ENCODE measurements at places on chromosomes 16 and 17.

- H3K36me3 ChIP-seq = no peaks in the 10 kb centered on the region
- DNase-seq = no peak
- H3K27me3 ChIP-seq = no peaks in the 10 kb centered on the region
Measured at GRCh38 chr17:57557834-57558681, 187.0 kb downstream of the CCDC182 start.

- H3K4me3 ChIP-seq = no peak overlapping the region
- no peaks in the 10 kb centered on the region for H3K36me3 ChIP-seq
- DNase-seq = no peak
- peaks cover 30% of the 10 kb centered on the region for H3K4me1 ChIP-seq
Measured at GRCh38 chr17:37696366-37696765, 48.5 kb downstream of the HNF1B start.

DNA sequence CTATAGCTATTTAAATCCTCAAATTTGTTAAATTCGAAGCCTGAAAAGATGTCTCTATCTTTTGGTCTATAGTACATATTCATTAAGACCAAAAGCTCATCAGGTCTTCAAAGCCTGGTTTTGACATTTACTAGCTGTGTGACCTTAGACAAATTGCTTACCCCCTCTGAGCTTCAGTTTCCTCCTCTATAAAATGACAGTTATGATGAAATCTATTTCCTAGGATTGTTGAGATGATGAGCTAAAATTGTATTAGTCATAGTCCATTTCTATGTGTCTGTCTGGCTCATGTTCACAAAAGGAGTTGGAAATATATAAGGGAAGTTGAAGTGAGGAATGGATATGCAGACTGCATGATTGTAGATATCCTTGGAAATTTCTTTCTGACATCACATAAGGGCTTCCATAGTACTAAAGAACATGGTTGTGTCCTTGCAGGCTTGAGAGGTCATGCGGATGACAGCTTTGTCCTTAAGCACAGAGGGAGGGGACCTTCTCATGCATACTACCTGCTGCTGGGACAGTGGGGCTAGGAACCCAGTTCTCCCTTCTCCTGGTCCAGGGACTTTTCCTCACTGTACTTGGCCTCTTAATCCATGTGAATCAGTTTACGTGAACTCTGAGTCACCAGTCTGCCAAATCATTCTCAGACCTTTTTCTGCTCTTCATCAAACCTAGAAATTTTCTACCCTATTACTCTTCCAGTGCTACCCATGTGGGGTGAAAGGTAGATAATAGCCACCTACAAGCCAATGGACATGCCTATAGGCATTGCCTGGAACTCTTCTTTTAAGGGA, 487.5 kb upstream of the SALL1 start:
- no peak for DNase-seq
- no peak overlapping the region for H3K4me3 ChIP-seq
- H3K4me1 ChIP-seq = no peaks in the 10 kb centered on the region
- peaks cover 2% of the 10 kb centered on the region for H3K27me3 ChIP-seq
- H3K27ac ChIP-seq = no peak overlapping the region

GRCh38 chr17:55490376-55490775, 20.9 kb downstream of the SMIM36 start:
- H3K27ac ChIP-seq = no peak overlapping the region
- no peaks in the 10 kb centered on the region for H3K4me1 ChIP-seq
- H3K4me3 ChIP-seq = no peak overlapping the region
- H3K36me3 ChIP-seq = no peaks in the 10 kb centered on the region
- DNase-seq = no peak

- no peaks in the 10 kb centered on the region for H3K36me3 ChIP-seq
- H3K27ac ChIP-seq = no peak overlapping the region
- no peak for DNase-seq
- H3K4me3 ChIP-seq = no peak overlapping the region
- peaks cover 12% of the 10 kb centered on the region for H3K4me1 ChIP-seq
Measured at GRCh38 chr17:78899361-78900260, 3.4 kb downstream of the CEP295NL start.

DNA sequence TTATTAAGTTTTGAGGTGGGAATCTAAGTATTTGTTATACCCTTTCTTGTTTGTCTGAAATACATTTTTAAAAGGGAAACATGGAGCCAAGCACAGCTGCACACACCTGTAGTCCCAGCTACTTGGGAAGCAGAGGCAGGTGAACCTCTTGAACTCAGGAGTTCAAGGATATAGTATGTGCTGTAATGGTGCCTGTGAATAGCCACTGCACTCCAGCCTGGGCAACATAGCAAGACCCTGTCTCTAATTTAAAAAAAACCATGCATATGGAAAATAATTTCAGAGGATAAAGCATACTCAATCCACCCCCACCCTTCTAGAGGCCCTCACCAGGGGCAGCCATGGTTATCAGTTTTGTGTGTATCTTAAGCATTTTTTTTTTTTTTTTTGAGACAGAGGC, 3.4 kb upstream of the DDX19B start:
- peaks cover 25% of the 10 kb centered on the region for H3K4me1 ChIP-seq
- H3K27me3 ChIP-seq = no peaks in the 10 kb centered on the region
- no peak overlapping the region for H3K27ac ChIP-seq
- H3K36me3 ChIP-seq = peaks cover 8% of the 10 kb centered on the region
- DNase-seq = no peak
- H3K4me3 ChIP-seq = no peak overlapping the region

DNA sequence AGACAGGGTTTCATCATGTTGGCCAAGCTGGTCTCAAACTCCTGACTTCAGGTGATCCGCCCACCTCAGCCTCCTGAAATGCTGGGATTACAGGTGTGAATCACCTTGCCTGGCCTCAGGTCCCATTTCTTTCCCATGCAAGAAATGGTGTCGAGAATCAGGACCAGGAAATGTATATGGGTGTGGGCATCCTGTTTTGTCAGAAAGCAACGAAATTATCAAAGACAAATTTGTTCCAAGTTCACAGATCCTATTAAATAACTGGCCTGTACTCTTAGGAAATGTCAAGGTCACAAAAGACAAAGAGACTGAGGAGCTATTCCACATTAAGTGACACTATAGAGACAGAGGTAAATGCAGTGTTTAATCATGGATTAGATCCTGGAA, 17.1 kb upstream of the ST6GALNAC1 start:
- no peak overlapping the region for H3K27ac ChIP-seq
- H3K4me1 ChIP-seq = peaks cover 14% of the 10 kb centered on the region
- H3K27me3 ChIP-seq = no peaks in the 10 kb centered on the region

GRCh38 chr16:64449506-64449905, 672.4 kb downstream of the CDH11 start:
- DNase-seq = no peak
- H3K4me3 ChIP-seq = no peak overlapping the region
- no peak overlapping the region for H3K27ac ChIP-seq

DNA sequence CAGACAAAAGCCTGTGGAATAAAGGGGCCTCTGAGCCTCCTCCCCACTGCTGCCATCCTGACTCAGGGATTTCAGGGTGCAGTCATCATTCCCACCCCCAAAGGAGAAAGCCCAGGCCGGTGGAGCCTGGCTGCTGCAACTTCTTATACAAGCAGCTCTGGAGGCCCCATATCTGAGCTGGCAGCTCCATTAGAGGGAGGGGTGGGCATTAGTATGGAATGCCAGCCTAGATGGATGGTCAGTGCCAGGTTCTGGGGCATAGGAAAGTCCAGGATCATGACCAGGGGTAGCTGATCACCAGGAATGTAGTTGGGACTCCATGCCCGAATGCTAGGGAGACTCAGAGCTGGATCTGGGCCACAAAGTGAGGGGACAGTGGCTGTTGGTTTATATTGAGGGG, 581.0 kb downstream of the KCNJ18 start:
- no peak overlapping the region for H3K27ac ChIP-seq
- no peaks in the 10 kb centered on the region for H3K27me3 ChIP-seq
- DNase-seq = no peak
- H3K4me1 ChIP-seq = no peaks in the 10 kb centered on the region

DNA sequence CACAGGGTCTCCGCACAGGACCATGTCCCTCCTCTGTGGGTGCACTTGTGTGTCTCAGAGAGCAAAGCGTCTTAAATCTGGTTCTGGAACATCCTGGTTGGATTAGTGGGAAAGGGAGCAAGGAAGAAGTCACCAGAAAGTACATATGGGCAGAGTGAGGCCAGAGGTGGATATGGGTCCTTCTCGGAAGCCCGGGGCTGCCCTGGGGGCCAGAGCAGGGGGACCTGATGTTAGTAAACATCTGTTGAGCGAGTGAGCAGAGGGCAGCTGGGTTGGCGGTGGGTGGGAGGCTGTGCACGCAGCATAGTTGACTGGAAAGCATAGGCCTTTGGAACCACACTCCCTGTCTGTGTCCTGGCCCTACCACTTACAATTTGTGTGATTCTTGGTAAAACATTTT, 22.7 kb downstream of the UNC13D start:
- H3K27ac ChIP-seq = peak overlapping the region; percentile 57
- peaks cover 16% of the 10 kb centered on the region for H3K4me1 ChIP-seq
- no peaks in the 10 kb centered on the region for H3K27me3 ChIP-seq
- no peak overlapping the region for H3K4me3 ChIP-seq
- H3K36me3 ChIP-seq = peaks cover 6% of the 10 kb centered on the region

DNA sequence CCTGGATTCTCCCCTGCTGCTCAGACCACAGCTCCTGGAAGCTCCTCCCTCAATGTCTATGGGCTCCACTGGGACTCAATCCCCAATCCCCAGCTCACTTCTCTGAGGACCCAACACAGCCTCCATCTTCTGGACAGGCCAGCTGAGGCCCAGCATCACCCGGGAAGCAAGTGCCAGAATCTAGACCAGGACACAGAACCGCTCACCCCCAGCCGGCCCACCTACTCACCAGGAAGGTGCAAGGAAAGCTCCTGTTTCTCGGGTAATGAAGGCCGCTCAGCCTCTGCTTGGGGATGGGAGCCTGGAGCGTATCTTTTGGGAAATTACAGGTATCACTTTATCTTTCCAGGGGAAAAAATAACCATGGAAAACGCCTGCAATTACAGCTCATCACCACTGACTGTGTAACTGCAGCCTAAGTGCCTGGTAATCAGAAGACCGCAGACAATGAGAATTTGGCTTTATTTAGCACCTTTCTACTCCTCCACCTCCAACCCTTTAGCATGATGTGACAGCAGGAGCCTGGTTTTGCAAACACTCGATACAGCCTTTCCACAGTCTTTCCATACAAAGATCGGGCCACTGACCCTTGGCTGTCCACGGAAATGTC, 49.6 kb upstream of the RPL38 start:
- H3K36me3 ChIP-seq = no peaks in the 10 kb centered on the region
- H3K4me1 ChIP-seq = no peaks in the 10 kb centered on the region
- no peak overlapping the region for H3K4me3 ChIP-seq
- H3K27me3 ChIP-seq = peaks cover 19% of the 10 kb centered on the region

- H3K36me3 ChIP-seq = peaks cover 41% of the 10 kb centered on the region
- H3K27ac ChIP-seq = peak overlapping the region; percentile 13
- H3K4me1 ChIP-seq = peaks cover 4% of the 10 kb centered on the region
- no peaks in the 10 kb centered on the region for H3K27me3 ChIP-seq
- no peak overlapping the region for H3K4me3 ChIP-seq
Measured at GRCh38 chr17:44033861-44034408, 19.2 kb upstream of the TMEM101 start.

- H3K27me3 ChIP-seq = no peaks in the 10 kb centered on the region
- H3K4me1 ChIP-seq = peaks cover 31% of the 10 kb centered on the region
- peaks cover 14% of the 10 kb centered on the region for H3K36me3 ChIP-seq
- H3K4me3 ChIP-seq = no peak overlapping the region
- H3K27ac ChIP-seq = no peak overlapping the region
Measured at GRCh38 chr17:43338886-43339516, 59.8 kb upstream of the ARL4D start.

GRCh38 chr17:61465550-61466237, 13.5 kb downstream of the TBX4 start:
- no peak overlapping the region for H3K27ac ChIP-seq
- H3K27me3 ChIP-seq = peaks cover 31% of the 10 kb centered on the region
- no peak for DNase-seq
- no peaks in the 10 kb centered on the region for H3K36me3 ChIP-seq
- H3K4me3 ChIP-seq = no peak overlapping the region

- H3K27me3 ChIP-seq = peaks cover 3% of the 10 kb centered on the region
- H3K27ac ChIP-seq = no peak overlapping the region
- H3K4me3 ChIP-seq = no peak overlapping the region
- peak; percentile 57 for DNase-seq
- no peaks in the 10 kb centered on the region for H3K4me1 ChIP-seq
Measured at GRCh38 chr16:56203052-56203451, 11.8 kb downstream of the GNAO1 start.

DNA sequence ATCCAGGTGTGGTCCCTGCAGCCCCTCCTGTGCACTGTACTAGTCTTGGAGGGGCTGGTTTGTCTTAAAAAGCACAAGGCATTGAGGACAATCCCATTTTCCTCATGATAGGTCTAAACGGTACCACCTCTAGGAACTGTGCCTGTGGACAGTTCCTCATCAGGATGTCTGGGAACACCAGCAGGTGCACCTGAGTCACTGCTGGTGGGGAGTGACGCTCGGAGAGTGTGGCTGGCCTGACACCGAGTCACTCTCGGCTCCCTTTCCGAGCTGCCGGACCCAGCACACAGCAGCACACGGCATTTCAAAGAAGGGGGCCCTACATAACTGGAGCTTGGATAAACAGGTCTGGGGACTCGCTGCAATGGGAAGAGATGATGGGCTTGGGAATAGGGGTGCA, 25.6 kb downstream of the LRRC75A start:
- no peaks in the 10 kb centered on the region for H3K27me3 ChIP-seq
- H3K4me1 ChIP-seq = no peaks in the 10 kb centered on the region
- no peak overlapping the region for H3K27ac ChIP-seq
- no peaks in the 10 kb centered on the region for H3K36me3 ChIP-seq
- no peak for DNase-seq
- H3K4me3 ChIP-seq = no peak overlapping the region

DNA sequence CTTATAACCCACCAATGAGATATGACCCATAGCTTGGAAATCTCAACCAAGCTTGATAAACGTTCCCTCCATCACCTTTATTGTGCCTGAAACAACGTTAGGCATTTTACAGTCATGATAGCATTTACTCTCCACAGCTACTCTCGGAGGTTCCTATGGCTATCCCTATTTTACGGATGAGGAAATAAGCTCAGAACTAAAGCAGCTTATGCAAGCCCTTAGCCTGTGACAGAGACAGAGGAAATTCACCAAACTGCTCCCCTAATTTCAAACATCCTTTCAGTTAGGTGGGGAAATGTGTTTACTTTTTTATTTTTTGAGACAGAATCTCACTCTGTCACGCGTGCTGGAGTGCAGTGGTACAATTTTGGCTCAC, 18.7 kb downstream of the DCUN1D3 start:
- no peak for DNase-seq
- peaks cover 27% of the 10 kb centered on the region for H3K36me3 ChIP-seq
- H3K27me3 ChIP-seq = no peaks in the 10 kb centered on the region
- H3K4me1 ChIP-seq = peaks cover 51% of the 10 kb centered on the region
- no peak overlapping the region for H3K27ac ChIP-seq

- peaks cover 39% of the 10 kb centered on the region for H3K4me1 ChIP-seq
- peak within 1 kb of the TSS; percentile 98 for H3K27ac ChIP-seq
- DNase-seq = peak; percentile 100
- H3K36me3 ChIP-seq = peaks cover 5% of the 10 kb centered on the region
- peak within 1 kb of the TSS; percentile 97 for H3K4me3 ChIP-seq
Measured at GRCh38 chr16:15888072-15888976, at the start of gene CEP20. TSS of gene CEP20 (minus strand) at chr16:15888603. CDS start at chr16:15888585, 18 bp downstream.

- H3K27ac ChIP-seq = no peak overlapping the region
- no peak for DNase-seq
- H3K36me3 ChIP-seq = no peaks in the 10 kb centered on the region
- H3K4me1 ChIP-seq = no peaks in the 10 kb centered on the region
- H3K27me3 ChIP-seq = no peaks in the 10 kb centered on the region
- no peak overlapping the region for H3K4me3 ChIP-seq
Measured at GRCh38 chr16:13064821-13065220, 163.4 kb downstream of the SHISA9 start.

- H3K27me3 ChIP-seq = peaks cover 23% of the 10 kb centered on the region
- H3K36me3 ChIP-seq = no peaks in the 10 kb centered on the region
- no peak for DNase-seq
- peak within 1 kb of the TSS; percentile 81 for H3K4me3 ChIP-seq
- peaks cover 33% of the 10 kb centered on the region for H3K4me1 ChIP-seq
Measured at GRCh38 chr16:85750827-85751697, at the start of gene C16orf74. TSS of gene C16orf74 (minus strand) at chr16:85751096. CDS start at chr16:85735217, 15,879 bp downstream.

- H3K27ac ChIP-seq = no peak within 1 kb of the TSS
- no peak for DNase-seq
- no peak within 1 kb of the TSS for H3K4me3 ChIP-seq
- no peaks in the 10 kb centered on the region for H3K27me3 ChIP-seq
Measured at GRCh38 chr16:28538733-28539596, at the start of gene NUPR1. TSS of gene NUPR1 (minus strand) at chr16:28538974. CDS start at chr16:28538907, 67 bp downstream.
